Activated T-cell treated with anti-CD3 and anti-CD28 coated beads, Interleukin-2, amount 50 U/mL, for 72 hours (primary cell): ENCODE measurements at places on chromosomes 12 and 14.

DNA sequence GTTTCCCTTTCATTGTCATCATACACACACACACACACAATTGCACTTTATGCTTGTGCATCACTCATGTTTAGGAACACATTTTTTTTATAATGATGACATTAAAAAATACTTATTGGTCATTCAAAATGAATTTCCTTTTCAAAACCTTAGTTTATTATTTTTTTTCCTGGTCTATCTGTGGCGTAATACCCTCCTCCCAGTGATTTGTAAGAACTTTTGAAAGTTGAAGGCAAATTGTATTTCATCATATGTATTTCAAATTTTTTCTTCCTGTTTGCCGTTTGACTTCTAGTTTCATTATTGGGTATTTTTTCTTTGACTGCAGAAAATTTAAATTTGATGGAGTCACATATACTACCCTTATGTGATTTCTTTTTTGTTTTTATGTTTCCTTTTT lies 2.5 kb upstream of the LRRK2 start:
- no peak for DNase-seq

GRCh38 chr14:58298477-58299400 lies at the start of gene ARID4A:
Gene ARID4A, plus strand, starts transcription at chr14:58298555. Its CDS starts 1,300 bp downstream, at chr14:58299855.
- peak; percentile 82 for DNase-seq

DNA sequence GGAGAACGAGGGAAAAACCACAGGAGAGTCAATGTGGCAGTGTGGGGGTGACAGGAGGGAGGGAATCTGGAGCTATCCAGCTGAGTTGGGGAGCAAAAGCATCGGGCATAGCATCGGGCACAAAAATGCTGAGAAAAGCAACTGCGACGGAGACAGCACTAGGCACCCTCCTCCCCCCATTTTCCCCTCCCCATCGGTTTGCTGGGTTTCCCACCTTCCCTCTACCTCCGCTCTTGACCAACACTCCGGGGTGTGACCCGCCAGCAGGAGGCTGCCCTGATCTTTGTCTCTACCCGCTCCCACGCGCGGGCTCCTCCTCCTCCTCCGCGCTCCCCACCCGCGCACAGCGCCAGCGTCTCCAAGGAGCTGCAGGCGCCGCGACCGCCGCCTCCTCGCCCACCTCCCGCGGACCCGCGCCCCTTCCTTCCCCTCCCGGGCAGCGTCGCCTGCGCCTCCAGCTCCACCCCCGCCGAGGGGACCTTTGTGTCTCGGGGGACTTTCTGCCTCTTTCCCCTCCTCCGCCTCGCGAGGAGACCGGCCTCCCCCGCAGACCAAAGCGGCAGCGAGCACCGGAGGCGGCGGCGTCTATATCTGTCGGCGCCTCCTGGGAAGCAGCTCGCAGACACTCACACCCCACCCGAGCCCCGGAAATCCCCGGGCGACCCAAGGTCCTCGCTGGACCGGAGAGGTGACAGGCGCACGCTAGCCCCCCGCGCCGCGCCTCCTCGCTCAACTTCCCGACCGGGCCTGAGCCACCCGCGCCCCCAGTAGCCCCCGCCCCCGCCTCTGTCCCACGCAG lies 920 bp downstream of the CDK17 start:
- peak; percentile 81 for DNase-seq

DNA sequence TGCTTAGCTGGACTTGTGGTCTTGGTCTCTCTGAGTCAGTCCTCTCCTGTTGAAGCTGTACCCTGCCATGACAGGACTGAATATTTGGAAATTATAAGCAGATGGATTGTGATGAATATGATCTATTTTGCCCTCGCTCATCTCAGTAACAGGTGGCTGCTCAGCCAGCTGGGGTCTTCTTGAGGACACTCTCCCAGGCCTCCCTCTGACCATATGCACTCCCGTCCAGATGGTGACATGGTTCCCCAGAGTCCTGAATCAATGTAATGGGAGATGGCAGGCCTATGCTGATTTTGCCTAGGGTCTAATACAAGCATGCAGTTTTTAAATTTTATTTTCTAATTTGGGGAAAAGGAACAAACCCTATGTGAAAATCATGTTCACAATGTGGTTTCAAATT lies 63.1 kb upstream of the TRHDE start:
- DNase-seq, result no peak

DNA sequence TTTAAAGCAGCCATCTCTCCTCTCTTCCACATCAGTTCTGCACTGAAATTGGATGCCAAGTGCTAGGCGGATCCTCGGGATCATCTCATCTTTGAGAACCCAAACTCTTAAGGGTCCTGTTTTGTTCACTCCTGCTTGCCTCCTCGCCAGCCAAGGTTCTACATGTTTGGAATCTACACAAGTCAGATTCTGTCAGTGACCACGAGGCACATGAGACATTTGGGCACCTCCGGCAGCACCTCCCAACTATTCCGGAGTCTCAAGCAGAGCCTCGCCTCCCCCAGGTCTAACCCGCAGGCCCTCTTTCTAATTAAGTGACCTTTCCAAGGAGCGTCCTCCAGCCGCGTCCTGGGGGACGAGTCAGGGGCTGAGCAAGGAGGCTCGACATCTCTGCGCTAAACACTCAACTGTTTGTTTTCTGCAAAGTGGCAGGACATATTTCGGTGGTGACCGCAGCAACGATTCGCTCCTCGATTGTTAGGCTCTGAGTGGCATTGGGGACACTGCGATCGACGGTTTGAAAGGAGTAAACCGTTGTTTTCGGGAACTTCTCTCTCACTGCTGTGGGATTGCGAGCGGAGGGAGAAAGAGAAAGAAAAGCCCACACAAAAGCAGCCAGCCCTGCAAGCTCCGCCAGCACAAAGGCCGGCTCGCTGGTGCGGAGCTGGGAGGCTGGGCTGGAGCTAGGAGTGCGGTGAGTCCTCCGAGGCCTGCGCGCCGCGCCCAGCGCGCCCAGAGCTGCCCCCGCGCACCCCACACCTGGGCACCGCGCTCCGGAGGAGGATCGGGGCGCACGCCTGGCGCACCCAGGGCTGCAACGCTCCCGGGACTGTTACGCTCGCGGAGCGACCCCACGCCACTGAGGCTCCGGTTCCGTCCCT lies 640 bp downstream of the ARMH4 start:
- DNase-seq, result peak; percentile 21

DNA sequence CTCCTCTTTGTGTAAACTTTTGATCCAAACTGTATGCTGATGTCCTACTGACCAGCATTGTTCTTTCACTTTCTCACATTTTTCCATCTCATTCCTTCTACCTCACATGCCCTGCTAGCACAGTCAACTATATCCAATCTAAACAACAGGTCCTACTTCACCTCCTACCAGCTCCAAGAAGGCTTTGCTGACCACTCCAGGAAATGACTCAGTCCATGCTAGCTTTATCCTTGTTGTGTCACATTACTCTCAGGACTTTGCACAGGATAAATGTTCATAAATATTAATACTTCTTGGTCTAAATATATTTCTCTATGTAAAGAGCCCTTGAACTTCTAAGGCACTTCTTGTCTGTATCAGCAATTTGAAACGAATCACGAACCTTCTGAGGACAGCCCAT lies 64.9 kb upstream of the PCED1B start:
- DNase-seq, result no peak

DNA sequence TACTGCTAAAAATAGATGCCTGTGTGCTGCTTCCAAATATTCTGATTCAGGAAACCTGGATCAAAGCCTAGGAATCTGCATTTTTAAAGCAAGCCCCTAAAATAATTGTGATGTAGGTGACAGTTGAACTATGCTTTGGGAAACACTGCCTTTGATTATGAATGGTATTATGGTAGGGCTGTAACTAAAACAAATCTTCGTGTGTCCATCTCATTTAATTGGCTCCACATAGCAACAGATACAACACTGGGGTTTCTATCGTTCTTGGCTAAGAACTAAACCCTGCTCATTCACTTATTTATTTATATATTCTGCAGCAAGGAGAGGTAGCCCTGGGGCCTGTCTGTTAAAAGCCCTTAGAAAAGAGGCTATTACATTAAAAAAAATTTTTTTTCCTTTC lies 23.0 kb upstream of the ITGA5 start:
- DNase-seq, result no peak
